ENCODE measurements at places on chromosomes 12 and 14. TPM values are rescaled to one million over a fixed set of nuclear protein-coding genes. Genes with fewer than 3 reads are reported as not detected.

- DNase-seq: no peak
These were observed 1338.8 kb upstream of the SEL1L start for GRCh38 chr14:82872494-82872893.

- DNase-seq: no peak
These were observed 21.8 kb downstream of the ADCY6 start for GRCh38 chr12:48767047-48767446.

- no peak for DNase-seq
These were observed 106.8 kb downstream of the CALM1 start for GRCh38 chr14:90503582-90503981.

DNA sequence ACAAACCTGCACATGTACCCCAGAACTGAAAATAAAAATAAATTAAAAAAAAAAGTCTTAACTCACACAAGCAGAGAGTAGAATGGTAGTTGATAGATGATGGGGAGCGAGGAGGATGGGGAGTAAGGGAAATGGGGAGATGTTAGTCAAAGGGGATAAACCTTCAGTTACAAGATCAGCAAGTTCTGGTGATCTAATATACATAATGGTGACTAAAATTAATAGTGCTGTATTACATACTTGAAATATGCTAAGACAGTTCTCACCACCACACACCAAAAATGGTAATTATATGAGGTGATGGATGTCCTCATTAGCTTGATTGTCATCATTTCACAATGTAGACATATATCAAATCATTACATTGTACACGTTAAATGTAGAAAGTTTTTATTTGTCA lies 3.2 kb upstream of the C12orf42 start:
- DNase-seq: no peak

CLEC4C gene
- total RNA-seq: not detected

DIO2 gene
- total RNA-seq: 2.2 TPM
